Ovary (tissue), 10 donors: ENCODE measurements at places on chromosomes 11 and 22. TPM values are rescaled to one million over a fixed set of nuclear protein-coding genes. Genes with fewer than 3 reads are reported as not detected.

- DNase-seq: peak; percentile 56
These were observed 906 bp downstream of the ARSA start for GRCh38 chr22:50626850-50627641.

MS4A7 gene
- 11.6 TPM for total RNA-seq

- DNase-seq: no peak
These were observed 115.4 kb downstream of the KIAA1671 start for GRCh38 chr22:25067851-25068421.

OR51T1 gene
- not detected for total RNA-seq

DNA sequence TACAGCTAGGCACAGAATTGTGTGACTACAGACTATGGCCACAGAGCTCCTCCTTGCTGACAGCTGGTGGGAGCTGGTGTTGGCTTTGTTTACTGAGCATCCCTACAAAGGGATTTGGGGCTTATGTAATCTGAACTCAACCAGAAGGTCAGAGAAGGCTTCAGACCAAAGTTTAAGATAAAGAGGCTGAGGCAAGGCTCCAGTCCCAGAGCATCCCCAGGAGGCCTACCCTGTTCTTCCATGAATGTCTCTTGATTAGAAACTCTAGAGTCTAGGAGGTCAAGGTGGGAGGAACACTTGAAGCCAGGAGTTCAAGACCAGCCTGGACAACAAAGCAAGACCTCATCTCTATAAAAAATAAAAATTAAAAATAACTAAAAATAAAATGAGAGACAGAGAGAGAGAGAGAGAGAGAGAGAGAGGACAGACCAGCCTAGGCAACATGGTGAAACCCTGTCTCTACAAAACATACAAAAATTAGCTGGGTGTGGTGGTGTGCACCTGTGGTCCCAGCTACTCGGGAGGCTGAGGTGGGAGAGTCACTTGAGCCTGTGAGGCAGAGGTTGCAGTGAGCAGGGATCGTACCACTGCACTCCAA lies 125.5 kb upstream of the SERPIND1 start:
- DNase-seq: no peak

GRCh38 chr11:109864151-109864661 lies 229.0 kb upstream of the ZC3H12C start:
- no peak for DNase-seq

- peak; percentile 53 for DNase-seq
These were observed 437.8 kb upstream of the CCDC90B start for GRCh38 chr11:83723999-83724398.

C11orf52 gene
- total RNA-seq: not detected

- no peak for DNase-seq
These were observed 56.8 kb upstream of the GRIA4 start for GRCh38 chr11:105553025-105553424.

DNA sequence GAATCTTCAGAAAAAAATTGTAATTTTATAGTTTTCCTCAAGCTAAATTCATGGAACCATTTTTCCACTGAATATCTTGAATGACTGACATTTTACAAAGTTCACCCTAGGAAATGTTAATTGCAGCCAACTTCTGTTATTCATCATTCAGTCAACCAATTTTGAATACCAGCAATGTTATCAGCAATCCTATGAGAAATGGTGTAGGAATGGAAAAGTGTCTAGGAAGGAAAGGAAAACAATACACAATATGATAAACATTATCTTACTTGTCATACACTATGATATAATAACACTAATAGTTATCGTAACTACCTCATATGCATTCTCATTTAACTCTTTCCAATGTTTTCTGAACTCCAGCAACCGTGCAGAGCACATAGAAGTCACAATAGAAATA lies 790.5 kb upstream of the LRRC4C start:
- DNase-seq: no peak

ASPHD2 gene
- total RNA-seq: 0.34 TPM

GRCh38 chr11:37571246-37571645 lies 973.2 kb upstream of the RAG2 start:
- no peak for DNase-seq

DNA sequence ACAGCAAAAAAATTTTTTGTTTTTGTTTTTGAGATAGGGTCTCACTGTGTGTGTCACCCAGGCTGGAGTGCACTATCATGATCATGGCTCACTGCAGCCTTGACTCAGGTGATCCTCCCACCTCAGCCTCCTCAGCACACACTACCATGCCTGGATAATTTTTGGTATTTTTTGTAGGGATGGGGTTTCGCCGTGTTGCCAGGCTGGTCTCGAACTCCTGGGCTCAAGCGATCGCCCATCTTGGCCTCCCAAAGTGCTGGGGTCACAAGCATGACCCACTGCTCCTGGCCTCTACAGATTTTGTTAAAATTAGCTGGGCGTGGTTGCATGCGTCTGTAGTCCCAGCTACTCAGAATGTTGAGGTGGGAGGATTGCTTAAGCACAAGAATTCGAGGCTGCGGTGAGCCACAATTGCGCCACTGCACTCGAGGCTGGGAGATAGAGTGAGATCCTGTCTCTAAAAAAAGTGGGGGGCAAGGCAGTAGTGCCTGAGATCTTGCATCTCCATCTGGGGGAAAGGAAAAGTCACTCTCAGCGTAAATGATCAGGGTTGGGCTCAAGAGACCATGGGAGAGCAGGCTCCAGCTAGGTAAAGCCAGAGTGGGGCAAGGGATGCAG lies 10.6 kb upstream of the DGKZ start:
- DNase-seq: no peak

DNA sequence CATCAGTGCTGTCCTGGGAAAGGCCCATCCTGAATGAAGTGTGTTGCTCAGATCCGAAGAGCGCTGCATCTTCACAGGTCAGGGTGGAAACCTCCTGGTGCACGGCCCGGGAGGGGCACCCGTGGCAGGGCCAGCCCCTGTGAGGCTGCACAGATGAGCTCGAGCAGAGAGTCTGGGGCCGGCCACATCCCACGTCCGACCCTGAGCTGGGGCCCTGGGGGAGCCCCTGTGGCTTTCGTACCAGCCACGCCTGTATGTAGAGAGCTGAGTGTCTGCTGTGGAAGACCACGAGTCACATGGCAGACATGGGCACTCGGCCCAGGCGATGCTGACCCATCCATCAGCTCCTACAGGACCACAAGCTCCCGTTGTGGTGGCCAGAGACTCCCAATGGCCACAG lies 24.9 kb upstream of the SEPTIN5 start:
- no peak for DNase-seq

ZP1 gene
- not detected for total RNA-seq

DNA sequence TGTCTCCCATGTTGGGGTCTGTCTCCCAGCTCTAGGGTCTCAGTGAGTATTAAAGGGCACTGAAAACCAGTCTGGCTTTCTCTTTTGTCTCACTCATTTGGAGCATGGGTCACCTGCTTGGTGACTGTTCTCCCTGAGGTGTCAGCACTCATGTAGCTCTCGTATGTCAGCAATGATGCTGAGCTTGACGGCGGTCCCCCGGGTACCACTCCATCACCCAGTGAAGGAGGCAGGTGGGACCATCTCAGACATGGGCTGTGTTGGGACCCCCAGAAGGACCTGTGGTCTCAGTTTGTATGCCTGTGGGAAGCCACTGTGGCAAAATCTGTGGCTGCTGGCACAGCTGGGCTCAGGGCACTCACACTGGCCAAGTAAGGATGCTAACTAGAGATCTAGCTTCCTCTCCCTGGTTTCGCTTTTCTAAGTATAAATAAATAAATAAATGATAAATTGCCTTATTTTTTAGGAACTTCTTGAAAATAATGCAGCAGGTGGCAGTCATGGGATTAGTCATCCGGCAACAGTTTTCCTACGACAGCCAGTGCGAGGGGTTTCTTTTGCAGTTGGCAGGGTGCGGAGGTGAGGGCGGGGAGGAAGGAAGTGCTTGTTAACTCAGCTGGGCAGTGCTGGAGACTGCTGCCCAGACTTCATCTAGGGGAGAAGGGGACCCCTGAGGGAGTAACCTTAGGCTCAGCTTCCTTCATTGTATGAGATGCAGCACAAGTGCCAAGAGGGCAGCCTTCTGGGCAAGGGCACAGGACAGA lies 48.8 kb downstream of the OSBP2 start:
- no peak for DNase-seq

DNA sequence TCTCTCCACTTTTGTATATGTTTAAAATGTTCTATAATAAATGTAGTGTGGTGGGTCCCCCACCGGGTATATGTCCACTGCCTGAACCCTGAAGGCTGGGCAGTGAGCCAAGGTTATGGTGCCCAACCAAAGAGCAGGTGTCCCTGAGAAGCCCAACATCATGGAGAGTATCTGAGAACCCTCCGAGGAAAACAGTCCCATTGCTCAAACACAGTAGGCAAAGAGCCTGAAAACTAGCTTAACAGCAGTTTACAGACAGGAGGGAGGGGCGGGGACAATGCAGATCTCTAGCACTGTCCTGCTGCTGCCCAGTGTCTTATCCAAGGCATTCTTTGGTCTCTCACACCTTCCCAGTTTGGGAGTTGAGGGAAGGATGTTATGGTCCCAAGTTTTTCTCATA lies 91.0 kb downstream of the TMPRSS5 start:
- no peak for DNase-seq

- DNase-seq: no peak
These were observed 558 bp downstream of the TSPAN4 start for GRCh38 chr11:843086-843734.

ARHGAP42 gene
- 7.7 TPM for total RNA-seq

DNA sequence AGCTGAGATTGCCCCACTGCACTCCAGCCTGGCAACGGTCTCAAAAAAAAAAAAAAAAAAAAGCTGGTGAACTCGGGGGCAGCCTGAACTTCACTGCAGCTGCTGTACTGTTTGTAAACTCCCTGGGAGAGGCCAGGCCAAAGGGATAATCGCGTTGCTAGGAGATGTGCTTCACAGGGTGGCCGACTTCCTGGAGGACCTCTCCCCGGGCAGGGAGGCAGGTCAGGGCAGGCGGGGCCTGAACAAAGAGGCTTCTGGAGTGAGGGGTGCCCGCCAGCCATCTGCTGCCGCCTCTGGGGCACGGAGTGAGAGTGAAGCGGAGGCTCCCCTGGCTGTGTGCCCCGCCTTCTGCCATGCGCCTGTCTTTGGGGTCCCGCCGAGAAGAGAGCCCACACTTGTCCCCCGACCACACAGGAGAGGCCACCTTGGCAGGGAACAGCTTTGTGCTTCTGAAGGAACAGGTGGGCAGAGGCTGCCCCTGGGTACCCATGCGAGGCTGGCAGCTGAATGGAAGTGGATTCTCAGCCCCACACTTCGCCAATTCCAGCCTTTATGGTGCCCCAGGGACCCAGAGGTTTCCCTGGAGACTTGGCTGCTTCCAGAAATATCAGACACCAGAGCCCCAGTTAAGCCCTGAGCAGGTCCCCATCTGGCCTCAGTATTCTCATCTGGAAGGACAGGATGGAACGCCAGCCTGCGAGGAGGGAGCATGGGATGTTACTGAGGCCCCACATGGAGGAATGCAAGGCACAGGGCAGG lies 29.6 kb downstream of the TMEM184B start:
- peak; percentile 76 for DNase-seq

OR51B5 gene
- 2.0 TPM for total RNA-seq

ENTHD1 gene
- total RNA-seq: 0.23 TPM

GPR137 gene
- 23.8 TPM for total RNA-seq
